ENCODE measurements at places on chromosomes 16 and 17. TPM values are rescaled to one million over a fixed set of nuclear protein-coding genes. Genes with fewer than 3 reads are reported as not detected.

DNA sequence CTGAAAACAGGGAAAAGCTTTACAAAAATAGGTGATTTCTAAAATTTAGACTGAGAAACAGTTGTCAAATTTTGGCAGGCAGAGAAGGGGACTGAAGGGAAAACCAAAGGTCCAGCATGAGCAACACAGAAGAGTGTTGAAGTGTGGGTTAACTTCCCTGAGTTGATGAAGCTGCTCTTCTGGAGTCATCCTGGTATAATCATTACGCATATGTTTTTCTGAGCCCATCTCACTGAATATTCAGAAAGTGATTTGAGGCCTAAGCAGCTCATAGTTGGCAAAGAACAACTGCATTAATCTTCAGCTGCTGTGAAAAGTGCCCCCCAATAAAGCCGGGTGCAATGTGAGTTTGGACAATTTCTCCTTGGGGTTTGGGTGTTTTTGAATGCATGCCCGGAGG, 115.0 kb upstream of the RBBP6 start:
- DNase-seq = no peak

GCGR gene
- polyA plus RNA-seq = 8.3 TPM

GRCh38 chr17:48990882-48991357, 6.3 kb upstream of the IGF2BP1 start:
- DNase-seq = no peak

CBFA2T3 gene
- 2.0 TPM for polyA plus RNA-seq

DNA sequence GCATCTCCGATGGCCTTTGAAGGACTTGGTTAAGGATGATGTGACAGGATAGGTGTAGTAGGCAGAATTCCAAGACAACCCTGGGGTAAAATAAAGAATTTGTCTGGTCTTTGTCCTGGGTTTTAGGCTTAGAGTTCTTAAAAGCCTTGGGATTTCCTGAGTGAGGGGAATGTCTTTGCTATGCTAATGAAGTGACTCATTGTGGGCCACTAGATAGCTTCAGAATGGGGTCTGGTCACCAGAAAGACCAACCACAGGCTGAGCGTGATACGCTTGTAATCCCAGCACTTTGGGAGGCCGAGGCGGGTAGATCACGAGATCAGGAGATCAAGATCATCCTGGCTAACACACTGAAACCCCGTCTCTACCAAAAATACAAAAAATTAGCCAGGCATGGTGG, 182.8 kb upstream of the TOX3 start:
- DNase-seq = no peak

- no peak for DNase-seq
Observed at GRCh38 chr17:72134608-72135394, 14.0 kb downstream of the SOX9 start.

- no peak for DNase-seq
Observed at GRCh38 chr17:28466521-28467048, 6.9 kb upstream of the SLC13A2 start.

CHD3 gene
- polyA plus RNA-seq = 139 TPM

HSD17B1 gene
- polyA plus RNA-seq = 3.6 TPM

DNA sequence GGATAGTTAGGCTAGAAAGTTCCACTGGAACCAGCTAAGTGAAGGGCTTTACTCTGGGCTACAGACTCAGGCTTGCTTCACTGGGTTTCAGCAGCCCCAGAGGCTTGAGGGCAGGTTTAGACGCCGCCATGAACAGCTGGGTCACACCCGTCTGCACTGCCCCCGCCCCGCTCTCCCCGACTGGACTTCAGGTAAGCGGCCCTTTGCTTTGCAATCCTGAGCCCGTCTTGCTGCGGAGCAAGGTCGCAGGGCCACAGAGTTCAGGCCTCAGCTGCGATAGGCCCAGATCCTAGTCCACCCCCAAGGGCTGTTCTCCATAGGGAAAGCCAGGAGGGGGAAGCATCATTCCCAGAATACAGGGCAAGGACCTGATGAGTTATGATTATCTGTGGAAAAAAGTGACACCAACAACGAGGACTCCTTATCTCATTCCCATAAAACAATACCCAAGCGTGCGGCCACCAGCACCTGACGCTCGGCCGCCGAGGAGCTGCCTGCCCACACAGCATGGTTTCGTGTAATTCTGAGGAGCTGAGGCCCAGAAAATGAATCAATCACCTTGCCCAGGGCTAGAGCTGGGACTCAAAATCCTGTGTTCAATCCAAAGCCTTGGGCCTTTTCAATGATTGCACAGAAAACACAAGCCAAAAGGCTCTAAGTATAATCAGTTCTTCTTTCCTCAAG, 20.4 kb downstream of the MEAK7 start:
- no peak for DNase-seq

DNA sequence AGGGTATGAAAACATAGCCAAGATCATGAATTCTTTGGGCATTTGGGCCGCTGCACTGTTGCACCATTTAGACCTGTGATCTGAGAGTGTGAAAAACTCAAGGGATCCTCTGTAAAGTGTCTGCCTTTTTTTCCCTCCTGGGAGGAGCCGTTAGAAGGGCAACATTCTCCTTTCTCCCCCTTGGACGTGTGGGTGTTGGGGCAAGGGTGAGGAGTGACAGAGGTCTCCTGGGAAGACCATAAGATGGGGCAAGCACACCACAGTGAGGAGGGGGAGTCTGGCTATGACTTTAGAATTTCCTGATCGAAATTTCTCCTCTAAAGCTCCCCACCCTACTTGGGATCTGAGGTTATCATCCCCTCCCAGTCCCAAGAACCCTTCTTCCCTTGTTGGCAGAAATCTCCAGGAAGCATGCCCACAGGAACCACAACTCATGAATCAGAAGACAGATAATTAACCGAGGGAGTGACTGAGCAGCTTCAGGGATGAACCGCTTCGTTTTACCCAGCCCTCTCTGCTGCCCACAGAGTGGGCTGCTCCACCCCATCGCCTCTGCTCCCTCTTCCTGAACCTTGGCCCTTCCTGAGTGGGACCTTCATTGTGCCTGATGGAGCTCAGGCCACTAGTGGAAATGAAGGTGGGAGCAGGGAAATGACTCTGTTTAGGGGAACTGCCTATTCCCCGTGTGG, 4.2 kb downstream of the ITGB3 start:
- no peak for DNase-seq

MYH1 gene
- polyA plus RNA-seq = not detected

DNA sequence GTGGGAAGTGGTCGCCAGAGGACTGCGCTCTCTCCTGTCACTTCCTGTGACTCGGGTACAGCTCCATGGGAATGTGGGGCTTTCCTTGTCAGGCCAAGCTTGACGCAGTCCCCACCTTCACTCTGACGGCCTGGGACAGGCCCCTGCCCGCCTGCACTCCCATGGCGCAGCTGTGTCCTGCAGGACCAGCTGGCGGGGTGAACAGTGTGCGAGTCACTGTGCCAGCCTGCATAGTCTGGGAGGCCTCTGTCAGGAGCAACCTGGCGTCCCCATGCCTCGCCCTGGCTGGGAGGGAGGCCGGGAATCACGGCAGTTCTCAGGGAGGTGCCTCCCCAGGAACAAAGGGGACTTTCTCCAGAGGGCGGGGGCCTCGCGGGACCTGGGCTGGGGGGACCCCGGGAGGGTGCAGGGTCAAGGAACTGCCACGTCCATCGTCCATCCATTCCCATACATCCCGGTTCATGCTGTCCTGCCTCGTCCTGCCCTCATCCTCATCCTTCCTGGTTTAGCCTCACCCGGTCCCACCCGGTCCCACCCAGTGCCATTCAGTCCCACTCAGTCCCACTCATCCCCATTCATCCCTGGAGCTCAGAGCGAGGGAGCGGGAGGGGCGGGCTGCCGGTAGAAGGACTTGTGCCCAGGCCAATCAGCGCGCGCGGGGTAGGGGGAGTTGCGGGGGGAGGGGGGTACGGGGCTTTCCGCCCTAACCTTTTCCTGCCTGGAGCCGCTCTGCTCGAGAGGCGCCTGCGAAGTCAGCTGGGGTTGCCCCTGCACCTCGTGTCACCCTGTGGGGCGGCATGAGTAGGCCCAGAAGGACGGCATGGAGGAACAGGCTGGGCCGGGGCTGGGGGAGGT, 13.4 kb downstream of the FLYWCH1 start:
- DNase-seq = no peak

GRCh38 chr16:61659936-61660335, 376.3 kb downstream of the CDH8 start:
- DNase-seq = no peak

CLTC gene
- polyA plus RNA-seq = 360 TPM

DNA sequence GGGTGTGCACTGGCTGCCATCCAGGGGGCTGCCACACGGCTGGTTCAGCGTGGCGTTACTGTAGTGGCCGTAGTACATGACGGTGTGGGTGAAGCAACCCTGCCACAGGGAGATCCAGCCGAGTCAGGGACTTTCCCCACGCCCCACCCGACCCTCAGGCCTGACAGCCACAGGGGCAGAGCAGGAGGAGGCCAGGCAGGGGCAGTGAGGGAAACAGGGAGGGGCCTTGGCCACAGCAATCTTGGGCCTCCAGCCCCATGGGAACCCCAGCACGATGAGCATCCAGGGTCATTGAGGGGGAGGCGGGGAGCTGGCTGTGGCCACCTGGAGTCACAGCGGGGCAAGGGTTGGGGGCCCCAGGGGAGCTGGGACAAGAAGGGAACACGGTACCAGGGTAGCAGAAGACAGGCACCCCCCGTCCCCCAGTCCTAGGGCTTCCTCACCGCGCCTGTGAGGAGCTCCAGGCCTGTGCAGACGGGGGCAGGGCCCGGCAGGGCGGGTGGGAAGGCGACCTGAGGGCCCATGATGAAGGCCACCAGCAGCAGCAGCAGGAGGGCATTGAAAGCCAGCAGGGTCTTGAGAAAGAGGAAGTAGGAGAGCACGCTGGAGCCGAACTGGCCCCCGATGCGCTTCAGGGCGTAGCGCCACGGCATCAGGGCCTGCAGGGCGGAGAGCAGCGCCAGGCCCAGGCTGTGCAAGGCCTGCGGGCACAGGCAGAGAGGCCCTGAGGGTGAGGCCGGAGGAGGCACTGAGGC, 4.3 kb downstream of the TMC6 start:
- no peak for DNase-seq

GRCh38 chr17:4969047-4969550, 1.5 kb upstream of the SPAG7 start:
- no peak for DNase-seq

DNA sequence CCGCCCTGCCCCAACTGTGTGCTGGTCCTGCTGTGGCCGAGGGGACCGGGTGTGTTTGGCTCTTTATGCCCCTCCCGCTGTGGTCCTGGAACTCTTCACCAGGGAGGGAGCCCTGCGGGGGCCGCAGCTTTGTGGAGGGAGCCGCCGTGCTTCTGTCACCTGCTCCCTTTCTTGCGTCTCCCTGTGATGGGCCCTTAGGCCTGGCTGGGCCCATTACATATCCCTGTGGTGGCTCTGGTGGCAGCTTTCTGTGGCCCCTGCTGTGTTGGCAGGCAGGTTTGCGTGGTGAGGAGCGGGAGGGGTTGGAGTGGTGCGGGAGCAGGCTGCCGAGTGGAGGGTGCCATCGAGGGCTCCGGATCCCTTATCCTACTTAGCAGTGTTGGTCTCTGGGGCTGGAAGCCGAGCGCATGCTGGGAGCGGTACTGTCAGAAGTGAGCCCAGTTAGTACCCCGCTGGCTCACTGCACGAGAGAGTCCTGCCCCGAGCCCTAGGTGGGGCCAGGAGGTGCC, 60.4 kb downstream of the PDPK1 start:
- no peak for DNase-seq

GRCh38 chr17:77185137-77185536, 44.4 kb downstream of the SEC14L1 start:
- DNase-seq = no peak

ZFHX3 gene
- polyA plus RNA-seq = 16.5 TPM

- no peak for DNase-seq
Observed at GRCh38 chr16:86634292-86634691, 55.9 kb downstream of the FOXL1 start.

- no peak for DNase-seq
Observed at GRCh38 chr16:89955001-89955685, 6.6 kb downstream of the DEF8 start.

DNA sequence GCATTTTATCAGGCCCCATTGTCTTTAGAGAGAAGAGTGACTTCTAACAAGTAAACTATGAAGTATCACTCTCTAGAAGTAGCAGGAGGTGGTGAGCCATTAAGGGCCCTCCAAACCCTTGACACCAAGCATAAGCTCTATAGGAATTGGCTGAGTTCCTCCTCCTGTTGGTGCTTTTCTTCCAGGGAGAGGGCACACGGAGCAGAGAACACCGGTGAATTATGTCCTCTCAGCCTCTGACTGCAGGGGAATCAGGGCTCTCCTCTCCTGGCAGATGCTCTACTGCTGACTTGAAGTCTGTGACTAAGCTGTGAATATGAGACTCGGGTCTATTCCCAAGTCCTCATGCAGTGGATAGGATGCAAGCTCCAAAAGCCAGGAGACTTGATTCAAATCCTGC, 32.3 kb downstream of the CHD9 start:
- DNase-seq = no peak

FADS6 gene
- 0.15 TPM for polyA plus RNA-seq

- DNase-seq = no peak
Observed at GRCh38 chr16:28529124-28529523, 9.7 kb downstream of the NUPR1 start.

DNA sequence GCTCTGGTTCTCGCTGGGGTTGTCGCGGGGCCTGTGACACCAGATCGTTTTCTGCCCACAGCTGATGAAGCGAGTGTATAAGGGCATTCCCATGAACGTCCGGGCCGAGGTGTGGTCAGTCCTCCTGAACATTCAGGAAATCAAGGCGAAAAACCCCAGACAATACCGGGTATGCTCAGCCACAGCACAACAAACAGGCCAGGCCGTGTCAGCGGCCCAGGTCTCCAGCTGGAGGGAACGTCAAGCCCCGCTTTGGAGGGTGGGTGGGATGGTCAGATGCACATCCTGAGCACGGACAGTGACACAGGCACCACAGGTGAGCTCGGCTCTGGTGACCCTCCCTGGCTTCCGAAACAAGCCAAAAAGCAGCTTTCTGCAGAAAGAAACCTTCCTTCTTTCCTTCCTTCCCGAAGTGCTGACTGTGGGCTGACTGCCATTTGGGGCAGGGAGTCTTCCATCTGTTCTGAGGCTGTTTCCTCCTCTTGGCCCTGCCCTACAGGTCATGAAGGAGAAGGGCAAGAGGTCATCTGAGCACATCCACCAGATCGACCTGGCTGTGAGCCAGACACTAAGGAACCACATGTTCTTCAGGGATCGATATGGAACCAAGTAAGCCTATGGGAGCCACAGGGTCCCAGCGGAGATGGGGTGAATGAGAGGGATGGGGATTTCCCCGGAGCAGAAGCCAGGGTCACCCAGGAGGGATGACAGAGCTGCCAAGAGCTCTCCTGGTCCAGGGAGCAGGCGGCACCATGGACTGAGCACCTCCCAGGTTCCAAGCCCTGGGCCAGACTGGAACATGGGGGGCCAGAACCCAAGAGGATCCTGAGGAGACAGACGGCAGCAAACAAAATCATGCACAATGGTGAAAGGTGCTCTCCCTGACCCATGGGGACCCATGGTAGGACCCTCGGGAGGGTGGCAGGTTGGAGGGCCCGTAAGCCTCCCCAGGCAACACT, 79.4 kb downstream of the GOSR1 start:
- DNase-seq = no peak

GRCh38 chr17:7478276-7479212, 887 bp downstream of the ZBTB4 start:
- DNase-seq = no peak

- DNase-seq = no peak
Observed at GRCh38 chr17:5049314-5049841, 14.2 kb upstream of the SLC52A1 start.

TM4SF5 gene
- polyA plus RNA-seq = 1.5 TPM

ADPRM gene
- 17.1 TPM for polyA plus RNA-seq
